Right lung (tissue), 10 donors: ENCODE measurements at places on chromosomes 7 and 10. TPM values are rescaled to one million over a fixed set of nuclear protein-coding genes. Genes with fewer than 3 reads are reported as not detected.
A peak's percentile ranks its signal among the peaks of the same experiment; 100 is the strongest.

Gene ADCY1
- 2.2 TPM for polyA plus RNA-seq

Gene PNLIP
- polyA plus RNA-seq, result not detected

Gene NRG3
- polyA plus RNA-seq, result 1.5 TPM

Gene ATP5F1C
- 253 TPM for polyA plus RNA-seq

Gene GDF10
- 101 TPM for polyA plus RNA-seq

Gene PLAC9
- polyA plus RNA-seq, result 36.3 TPM

Gene LAMB4
- polyA plus RNA-seq, result 0.10 TPM

Gene CASD1
- polyA plus RNA-seq, result 62.0 TPM

Gene SUGCT
- 3.2 TPM for polyA plus RNA-seq

Gene CBX3
- polyA plus RNA-seq, result 273 TPM

Gene CHST3
- polyA plus RNA-seq, result 10.1 TPM

Gene FGFBP3
- polyA plus RNA-seq, result 4.1 TPM

Gene STAG3
- 24.7 TPM for polyA plus RNA-seq

Gene FAM185A
- 13.5 TPM for polyA plus RNA-seq

Gene NKX1-2
- not detected for polyA plus RNA-seq

Gene CARD11
- 3.3 TPM for polyA plus RNA-seq

GRCh38 chr10:93211991-93212390 is 138.3 kb downstream of the CYP26A1 start:
- DNase-seq, result no peak

DNA sequence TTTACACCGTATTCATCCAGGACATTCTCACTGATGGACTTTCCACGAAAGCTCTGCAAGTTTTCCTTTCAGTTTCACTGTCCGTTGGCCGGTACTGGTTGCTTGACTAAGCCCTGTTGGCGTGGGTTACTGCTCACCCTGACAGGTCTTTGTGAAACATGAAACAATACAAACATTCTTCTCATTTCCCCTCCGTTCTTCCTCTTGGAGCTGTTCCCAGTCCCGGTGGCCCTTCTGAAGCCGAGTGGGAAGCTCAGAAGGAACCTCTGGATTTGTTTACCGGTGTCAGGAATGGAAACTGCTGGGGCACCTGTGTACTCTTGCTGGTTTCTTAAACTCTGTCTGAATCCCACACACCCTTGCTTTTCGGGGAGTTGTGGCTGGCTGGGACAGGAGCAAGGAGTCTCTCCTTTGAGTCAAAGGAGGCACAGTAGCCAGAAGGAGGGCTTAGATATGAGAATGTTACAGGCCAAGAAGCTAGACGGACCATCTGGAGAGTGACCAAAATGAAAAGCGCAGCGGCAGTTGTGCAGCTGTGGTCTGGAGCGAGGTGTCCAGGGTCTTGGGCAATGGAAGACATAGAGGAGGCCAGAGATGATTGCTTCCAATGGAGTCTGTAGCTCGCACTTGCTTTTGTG is 45.7 kb downstream of the LYZL2 start:
- peak; percentile 55 for DNase-seq

DNA sequence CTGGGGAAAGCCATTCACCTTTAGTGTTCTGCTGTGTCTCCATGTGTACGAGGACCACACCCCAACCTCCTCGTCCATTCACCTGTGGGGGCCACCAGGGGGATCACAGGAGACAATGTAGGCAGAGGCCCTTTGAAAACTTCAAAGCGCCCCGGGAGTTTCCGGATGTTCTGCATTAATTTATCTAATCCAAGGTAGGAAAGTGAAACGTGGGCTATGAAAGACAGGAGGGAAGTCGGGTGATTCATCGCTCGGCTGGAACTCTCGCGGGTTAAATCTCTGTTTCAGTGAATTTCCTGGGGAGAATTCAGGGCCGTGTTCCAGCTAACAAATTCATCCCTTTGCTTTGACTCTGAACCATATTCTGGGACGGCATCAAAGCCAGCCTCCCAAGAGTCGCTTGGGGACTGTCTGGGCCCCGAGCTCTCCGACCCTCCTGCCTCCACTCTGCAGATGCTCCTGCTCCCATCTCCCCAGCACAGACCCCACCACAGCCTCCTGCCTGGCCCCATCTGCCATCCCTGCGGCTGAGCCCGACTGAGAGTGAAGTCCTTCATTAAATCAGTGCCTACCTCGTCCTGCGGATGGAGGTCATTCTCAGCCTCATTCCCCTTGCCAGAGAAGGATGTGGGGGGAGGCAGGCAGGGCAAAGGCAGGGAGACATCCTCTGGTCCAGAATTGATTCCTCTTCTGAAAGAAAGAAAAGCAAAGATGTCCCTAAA is 114.1 kb upstream of the CARD11 start:
- DNase-seq, result no peak

GRCh38 chr7:141288626-141289025 is 214.8 kb downstream of the TMEM178B start:
- no peak for DNase-seq

- DNase-seq, result no peak
Observed at GRCh38 chr10:1594372-1595241, 142.7 kb downstream of the ADARB2 start.

DNA sequence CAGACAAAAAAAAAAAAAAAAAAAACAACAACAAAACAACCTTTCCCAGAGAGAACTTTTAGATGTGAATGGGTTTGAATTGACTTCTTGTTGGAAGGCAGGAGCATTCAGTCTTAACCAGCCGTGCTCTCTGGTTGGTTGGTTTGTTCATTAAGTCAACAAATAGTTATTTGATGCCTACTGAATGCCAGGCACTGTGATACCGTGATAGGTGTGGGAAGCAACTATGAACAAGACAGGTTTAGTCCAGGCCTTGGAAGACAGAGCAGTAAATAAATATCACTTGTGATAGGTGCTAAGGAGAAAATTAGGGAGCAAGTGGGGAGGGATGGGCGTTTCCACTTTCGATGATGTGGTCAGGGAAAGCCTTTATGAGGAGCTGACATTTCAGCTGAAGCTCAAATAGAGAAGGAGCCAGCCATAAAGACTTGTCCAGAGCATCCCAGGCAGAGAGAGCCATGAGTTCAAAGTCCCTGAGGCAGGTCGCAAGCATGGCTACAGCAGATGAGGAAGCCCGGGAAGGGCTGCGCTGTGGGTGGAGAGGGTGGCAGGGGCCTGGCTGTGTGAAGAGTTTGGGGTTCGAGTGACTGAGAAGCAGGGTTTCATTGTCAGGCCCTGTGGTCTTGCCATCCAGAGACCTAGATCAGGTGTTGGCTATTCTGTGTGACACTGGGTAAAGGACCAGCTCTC is 8.0 kb downstream of the TSPAN15 start:
- no peak for DNase-seq

DNA sequence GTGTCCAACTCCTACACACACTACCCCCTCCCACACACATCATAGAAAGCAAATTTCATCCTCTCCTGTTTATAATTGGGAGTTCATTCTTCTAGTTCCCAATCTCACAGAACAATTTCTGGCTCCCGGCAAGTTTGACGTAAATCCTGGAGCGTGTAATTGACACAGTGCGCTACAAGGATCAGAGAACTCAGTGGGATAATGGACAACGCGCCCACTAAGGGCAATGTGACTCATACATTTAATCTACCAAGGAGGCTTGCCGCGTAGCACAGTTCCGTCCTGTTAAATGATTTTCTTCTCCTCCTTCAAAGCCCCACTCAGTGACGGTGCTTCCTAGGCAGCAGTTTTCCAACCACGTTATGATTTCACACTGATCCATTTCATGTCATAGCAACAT is 277.6 kb downstream of the SFMBT2 start:
- no peak for DNase-seq

- no peak for DNase-seq
Observed at GRCh38 chr7:13860734-13861133, 128.7 kb downstream of the ETV1 start.

DNA sequence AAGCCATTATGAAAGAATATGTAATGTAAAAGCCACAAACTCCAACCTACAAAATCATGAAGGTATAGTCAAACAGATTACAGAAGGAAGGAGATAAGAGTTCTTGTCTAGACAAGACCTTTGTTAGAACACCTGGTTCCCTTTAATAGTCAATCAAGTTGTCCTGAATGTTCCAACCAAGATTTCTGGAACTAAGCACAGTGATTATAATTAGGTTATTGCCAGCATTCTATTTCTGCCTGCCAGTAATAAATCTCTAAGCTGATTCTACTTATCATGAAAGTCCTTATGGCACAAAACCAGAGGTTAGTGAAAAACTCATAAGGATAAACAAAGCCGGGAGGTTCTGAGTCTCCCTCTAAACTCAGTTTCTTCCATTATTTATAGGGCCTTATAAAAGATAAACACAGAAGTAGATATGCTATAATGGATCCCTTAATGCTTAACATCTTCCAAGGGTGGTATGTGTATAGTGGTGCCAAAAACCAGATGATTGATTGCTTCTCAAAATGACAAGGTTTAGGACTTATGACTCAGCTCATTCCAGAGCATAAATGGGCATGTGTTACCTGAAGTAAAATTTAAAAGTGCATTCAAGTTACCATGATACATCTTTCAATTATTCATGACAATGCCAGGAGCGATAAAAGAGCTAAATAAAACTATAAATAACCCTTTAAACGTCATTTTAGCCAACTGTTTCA is 237.2 kb downstream of the CSTF2T start:
- DNase-seq, result no peak

DNA sequence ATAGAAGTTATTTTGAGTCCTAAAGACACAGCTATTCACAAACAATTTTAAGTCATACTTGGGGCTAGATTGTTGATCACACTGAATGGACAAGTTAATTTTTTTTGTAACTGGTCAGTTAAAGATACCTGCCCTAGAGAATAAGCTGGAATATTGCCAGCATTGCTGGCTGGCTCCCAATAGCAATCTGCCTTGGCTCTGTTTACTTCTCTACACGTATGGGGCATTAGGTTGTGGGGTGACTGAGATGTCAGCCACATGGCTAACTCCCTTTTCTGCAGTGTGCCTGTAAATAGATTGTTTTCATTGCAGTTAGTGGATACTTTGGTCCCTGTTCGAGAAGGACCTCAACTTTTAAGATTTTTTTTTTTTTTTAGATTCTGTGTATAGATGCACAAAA is 128.2 kb downstream of the SEMA3E start:
- no peak for DNase-seq

GRCh38 chr7:121080913-121081326 is 92.4 kb downstream of the CPED1 start:
- no peak for DNase-seq

- no peak for DNase-seq
Observed at GRCh38 chr10:49319206-49319605, 20.2 kb downstream of the C10orf71 start.

- DNase-seq, result no peak
Observed at GRCh38 chr10:96719850-96720421, 378 bp downstream of the PIK3AP1 start.

DNA sequence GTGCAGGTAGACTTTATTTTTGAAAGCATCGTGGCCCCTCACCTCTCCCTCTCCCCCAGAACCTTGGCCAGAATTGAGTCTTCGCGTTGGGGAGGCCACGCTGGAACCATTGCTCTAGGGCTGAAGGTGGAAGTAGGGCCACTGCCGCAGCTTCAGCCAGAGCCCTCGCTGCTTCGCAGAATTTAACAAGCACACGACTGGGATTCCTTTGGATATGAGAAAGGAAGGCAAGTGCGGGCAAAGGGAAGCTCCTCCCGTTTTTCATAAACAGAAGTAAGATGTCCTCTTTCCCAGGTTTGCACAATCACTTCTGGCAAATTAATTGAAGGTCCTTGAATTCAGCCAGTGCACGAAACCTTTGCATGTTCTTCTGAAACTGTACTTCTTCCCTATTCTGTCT is 168.1 kb downstream of the CCDC3 start:
- DNase-seq, result no peak

DNA sequence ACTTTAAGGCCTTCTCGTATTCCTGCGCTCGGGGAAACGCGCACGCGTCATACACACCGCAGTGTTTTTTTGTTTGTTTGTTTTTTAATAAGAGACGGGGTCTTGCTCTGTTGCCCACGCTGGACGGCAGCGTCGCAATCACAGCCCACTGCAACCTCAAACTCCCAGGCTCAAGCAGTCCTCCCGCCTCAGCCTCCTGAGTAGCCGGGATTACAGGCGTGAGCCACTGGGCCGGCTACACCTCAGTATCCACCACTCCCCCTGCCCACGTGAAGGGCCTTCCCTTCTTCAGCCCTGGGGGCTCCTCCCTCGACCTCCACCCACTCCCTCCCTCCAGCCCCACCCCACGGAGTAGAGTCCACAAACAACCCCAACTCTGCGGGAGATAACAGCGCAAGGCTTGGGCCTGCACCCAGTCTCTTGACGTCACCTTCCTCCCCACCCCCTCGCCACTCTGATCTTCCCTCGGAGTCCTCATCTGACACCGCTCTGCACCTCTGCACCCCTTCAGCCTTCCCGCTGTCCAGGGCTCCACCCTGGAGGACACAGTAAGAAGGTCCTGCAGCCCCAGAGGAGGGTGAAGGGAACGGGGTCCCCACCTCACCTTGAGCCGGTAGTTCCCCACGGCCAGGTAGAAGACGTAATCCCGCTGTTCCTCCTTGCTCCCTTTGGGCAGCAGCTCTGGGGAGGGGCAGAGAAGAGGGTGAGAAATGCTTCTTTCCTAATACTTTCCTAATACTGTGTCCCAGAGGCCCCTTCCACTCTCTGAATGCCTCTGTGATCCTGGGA is 2.8 kb upstream of the CLDN15 start:
- no peak for DNase-seq

DNA sequence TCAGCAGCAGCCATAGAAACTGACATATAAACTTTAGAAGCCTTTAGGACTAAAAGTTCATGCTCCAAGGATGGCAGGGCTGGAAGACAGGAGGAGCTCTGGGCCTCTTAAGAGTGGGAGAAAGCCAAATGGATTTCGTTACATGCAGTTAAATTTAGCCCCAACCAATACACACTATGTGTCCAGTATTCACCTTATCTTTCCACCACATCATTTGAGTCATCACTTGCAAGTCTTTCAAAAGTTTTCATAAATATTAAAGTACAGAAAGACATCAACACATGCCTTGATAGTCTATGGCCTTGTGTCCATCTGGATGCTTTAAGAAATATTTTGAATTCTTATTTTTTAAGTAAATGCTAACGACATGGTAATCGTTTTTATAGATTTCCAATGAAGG is 392.4 kb upstream of the LRRN3 start:
- no peak for DNase-seq

DNA sequence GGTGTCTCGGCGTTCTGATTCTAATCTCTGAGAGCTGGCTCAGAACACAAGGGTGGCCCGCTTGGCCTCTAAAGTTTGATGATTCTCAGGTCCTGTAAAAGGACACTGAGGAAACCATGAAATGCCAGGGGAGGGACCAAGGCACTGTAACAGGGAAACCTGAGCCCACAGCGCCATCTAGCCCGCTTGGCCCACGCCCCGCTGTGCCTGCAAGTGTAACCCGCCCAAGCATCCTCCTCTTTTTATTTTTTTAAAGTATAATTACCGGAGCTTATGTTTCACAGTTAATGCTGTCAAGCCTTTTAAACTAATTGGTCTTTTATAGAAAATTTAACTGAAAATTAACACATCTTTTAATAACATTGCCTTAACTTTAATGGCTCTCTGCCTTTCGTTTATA is 734.7 kb downstream of the KCNMA1 start:
- DNase-seq, result no peak
